ENCODE measurements at places on chromosomes 1 and 21. TPM values are rescaled to one million over a fixed set of nuclear protein-coding genes. Genes with fewer than 3 reads are reported as not detected.

DNA sequence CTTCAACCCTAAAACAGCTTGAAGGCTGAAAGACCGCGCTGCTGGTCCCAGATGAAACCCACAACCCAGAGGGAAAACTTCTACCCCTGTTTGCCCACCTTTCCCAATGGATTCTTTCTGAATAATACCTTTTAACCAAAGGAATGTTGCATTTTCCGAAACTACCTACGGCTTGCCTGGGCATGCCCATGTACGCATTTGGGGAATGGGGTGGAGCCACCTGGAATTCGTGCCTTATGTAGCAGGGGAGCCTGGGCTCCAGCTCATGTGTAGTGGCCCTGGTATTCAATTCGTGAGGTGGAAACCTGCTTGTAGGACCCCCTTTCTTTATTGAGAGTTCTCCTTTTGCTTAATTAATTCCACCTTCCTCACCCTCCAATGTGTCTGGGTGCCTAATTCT is 256.6 kb upstream of the RGS18 start:
- DNase-seq: no peak

DNA sequence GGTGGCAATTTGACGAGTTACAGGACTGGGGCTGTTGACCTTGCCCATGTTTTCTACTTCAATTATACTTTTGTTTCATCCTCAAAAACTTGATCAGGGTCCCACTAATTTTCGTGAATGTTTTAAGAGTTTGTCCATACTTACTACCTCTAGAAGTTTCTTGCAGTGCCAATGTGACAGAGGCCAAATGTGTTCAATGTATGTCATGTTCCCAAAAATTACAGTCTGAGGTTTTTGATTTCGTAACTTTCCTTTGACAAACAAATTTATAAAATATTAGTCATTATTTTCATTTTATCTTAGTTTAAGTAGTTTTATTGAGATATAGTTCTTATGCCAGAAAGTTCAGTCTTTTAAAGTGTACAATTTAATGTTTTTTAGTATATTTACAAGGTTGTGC is 15.3 kb downstream of the VPS13D start:
- DNase-seq: no peak

DNA sequence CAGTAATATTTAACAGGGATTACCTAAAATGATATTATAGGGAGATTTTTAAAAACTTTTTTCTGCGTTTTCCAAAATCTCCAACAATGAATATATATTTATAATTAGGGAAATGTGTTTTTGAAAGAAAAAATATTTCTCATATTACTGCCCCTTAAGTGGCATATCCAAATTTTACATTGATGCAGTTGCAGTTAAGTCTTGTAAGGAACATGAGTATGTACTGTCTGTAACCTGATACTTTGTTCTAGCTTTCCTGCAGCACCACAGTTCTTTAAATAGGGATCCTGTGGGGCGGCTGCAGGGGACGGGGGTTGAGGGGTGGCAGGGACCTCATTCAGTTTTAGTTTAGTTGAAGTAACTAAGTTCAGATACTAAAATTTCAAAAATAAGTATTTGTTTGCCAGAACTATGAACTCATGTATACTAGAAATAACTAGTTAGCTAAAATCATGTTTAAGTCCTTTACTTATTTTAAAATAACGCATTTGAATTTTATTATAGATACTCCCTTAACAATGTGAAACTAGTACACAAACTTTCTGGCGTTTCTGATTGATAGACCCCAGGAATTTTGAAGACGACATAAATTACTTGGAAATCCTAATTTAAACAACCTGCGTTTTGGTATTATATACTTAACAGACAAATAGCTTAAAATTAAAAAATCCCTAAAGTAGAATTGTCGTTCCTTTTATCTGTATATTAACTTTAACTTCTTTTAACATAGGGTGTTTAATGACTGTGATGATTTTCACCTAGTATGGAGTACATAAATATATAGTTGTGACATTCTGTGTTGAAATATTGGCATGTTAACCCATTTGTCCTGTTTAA is 639 bp upstream of the DNAJB4 start:
- DNase-seq: no peak

GRCh38 chr1:103107741-103108375 is 464 bp downstream of the COL11A1 start:
- no peak for DNase-seq

DNA sequence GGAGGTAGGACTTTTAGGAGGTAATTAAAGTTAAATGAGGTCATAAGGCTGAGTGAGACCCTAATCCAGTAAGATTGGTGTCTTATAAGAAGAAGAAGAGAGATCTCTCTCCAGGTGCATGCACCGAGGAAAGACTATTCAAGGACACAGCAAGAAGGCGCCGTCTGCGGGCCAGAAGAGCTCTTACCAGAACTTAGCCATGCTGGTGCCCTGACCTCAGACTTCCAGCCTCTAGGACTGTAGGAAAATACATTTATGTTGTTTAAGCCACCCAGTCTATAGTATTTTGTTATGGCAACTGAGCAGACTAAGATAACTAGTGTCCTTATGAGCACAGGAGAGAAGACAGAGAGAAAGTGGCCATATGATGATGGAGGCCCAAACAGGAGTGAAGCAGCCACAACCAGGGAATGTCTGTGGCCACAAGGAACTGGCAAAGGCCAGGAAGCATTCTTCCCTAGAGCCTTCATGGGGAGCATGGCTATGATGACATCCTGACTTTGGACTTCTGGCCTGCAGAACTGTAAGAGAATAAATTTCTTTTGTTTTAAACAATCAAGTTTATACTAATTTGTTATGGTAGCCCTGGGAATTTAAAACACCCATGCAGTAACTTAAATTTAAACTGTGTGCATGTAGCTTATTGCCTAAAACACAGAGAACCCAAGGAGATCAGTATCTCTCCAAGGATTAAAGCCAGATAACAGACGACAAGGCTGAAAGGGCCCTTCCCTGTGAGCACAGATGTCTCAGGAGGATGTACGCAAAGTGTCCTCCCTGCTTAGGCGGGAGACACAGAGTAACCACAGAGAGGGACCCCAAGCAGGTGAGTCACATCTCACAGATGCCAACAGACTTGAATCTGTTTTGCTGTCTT is 9.9 kb upstream of the CD58 start:
- DNase-seq: no peak

DNA sequence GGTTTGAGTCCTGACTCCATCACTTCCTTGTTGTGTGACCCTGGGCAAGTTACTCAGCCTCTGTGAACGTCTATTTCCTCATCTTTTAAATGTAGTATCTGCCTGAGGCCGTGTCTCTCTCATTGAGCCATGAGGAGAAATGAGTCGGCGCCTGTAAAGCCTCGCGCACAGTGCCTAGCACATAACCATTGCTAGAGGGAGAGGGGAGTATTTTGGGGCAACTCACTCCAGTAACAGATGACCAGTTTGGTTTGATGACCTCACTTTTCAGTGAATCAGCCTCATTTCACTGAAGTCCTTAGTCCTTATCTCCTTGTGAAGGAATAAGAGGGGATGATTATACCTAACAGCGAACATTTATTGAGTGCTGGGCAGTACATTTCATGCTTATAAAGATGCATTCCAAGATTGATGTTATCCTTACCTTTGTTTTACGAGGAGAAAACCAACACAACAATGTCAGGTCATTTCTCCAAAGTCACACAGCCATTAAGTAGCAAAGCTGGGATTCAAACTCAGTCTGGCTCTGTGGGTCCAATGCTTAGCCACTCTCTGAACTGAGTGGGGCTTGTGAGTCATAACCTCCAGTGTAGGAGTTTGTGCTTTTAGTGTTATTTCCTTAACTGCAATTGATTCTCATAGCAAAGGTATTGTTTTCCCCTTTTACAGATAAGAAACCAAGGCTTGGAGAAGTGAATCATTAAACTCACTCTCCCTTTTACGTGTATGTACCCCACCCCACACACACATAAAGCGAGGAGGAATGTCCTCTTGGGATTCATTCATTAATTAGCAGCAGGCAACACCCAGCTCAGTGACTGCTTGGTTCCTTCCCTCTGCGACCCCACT is 25.9 kb downstream of the KCNC4 start:
- no peak for DNase-seq

DNA sequence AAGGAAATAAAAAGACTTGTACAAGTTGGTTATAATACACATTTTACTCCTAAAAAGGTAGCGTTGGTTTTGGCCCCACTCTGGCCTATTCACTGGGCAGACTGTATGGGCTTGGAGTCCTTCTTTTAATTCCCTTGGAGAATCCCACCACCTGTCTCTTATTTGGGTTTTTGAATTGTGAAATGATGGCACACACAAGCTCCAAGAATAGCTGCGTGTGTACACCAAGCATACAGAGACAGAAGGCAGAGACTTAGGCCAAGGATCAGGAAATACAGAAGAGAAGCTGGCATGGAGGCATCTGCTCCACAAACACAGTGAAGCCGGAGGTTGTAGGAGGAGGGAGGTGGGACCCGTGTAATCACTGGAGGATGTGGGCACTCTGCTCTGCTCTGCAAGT is 29.1 kb downstream of the DDR2 start:
- DNase-seq: no peak

- no peak for DNase-seq
These were observed 91.4 kb downstream of the LYPLAL1 start for GRCh38 chr1:219265026-219265515.

DNA sequence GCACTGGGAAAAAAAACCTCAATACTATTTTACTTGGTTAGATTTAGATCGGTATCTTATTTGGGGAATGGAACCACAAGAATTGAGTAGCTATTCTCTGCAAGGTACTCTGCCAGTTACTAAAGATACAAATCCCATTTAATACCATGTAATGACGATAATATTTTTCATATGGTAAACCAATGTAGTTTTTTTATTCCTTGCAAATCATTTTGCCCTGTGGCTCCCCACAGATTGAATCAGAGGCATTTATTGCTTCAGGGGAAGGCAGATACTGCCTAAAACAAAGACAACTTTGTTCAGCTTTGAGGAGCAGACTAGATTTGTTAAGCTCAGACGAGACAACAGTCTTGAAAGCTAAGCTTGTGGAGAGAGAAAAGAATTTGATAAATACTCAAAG is 226.7 kb upstream of the RUNX1 start:
- DNase-seq: no peak

- DNase-seq: no peak
These were observed 16.4 kb downstream of the RAB4A start for GRCh38 chr1:229287267-229287666.

- no peak for DNase-seq
These were observed 766 bp downstream of the RAP1GAP start for GRCh38 chr1:21668232-21668950.

- no peak for DNase-seq
These were observed 438.5 kb downstream of the MATN1 start for GRCh38 chr1:30284728-30285475.

- DNase-seq: no peak
These were observed 81.7 kb downstream of the IER5 start for GRCh38 chr1:181170194-181170593.

GRCh38 chr1:59128784-59129227 is 168.1 kb upstream of the FGGY start:
- no peak for DNase-seq

- no peak for DNase-seq
These were observed 40.6 kb upstream of the ZBTB40 start for GRCh38 chr1:22410928-22411495.

GRCh38 chr1:85707267-85707989 is 805 bp downstream of the ZNHIT6 start:
- no peak for DNase-seq

- no peak for DNase-seq
These were observed 29.7 kb upstream of the KDM4A start for GRCh38 chr1:43619996-43620920.

GRCh38 chr1:92123868-92124267 is 43.7 kb downstream of the BTBD8 start:
- no peak for DNase-seq

DNA sequence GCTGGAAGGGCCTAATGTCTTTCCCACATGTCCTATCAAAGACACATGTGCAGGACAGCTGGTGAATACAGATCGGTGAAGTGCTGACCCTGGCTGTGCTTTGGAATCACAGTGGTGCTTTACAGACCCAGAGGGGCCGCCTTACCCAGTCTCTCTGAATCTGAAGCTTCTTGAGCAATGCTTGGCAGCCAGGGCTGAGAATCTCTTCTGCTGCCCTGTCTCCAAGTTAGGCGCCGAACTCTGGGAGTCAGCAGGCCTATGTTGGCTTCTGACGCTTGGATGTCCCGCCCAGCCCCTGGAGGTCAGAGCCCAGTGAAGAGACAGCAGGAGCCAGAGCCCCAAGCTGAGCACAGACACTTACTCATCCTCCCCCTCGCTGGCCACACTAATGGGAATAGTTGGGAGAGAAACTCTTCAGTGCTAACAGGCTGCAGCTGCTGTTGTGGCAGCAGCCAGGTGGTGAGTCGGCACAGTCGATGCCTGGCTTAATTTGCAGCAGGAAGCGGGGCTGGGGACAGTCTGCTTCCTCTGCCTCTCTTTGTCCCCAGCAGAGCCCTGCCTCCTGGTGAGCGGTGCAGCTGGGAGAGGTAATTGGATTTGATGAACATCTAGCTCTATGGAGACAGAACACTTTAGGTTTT is 68.1 kb downstream of the URB2 start:
- DNase-seq: peak; percentile 7

DNA sequence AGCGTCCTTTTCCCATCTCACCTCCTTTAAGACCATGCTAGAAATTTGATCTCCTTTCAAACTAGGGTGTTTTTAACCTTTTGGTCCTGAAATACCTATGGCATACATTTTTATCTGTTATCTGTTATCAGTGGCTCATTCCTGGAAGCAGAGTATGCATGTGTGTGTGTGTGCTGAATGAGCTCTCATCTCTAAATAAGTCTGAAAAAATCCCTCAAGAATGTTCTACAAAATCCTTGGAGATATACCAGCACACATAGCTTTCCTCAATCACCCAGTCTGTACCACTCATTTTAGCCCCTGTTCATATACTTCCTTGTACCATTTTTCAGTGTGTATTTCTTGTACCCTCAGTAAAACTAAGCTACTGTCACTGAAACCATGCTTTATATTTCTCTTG is 6.0 kb upstream of the DARS2 start:
- no peak for DNase-seq

DNA sequence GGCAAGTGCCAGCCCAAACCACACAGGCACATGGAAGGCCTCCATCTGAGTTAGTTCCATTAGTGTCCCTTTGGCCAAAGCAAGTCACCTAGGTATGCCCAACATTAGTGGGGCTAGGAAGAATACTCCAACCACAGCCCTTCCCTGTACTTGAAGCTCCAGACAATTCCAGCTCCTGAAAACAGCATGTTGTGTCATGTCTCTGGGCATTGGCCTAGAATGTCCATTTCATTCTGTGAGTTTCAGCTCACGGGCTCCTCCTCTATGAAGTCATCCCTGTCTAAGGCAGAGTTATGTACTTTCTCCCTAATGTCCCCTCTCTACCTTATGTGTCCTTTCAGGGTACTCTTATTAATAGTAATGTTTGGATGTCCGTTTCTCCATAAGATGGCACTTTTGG is 96.5 kb upstream of the SPATA6 start:
- DNase-seq: no peak

RAVER2 gene
- total RNA-seq: 18.3 TPM

TIE1 gene
- 23.7 TPM for total RNA-seq

ENAH gene
- total RNA-seq: 119 TPM

NPHS2 gene
- total RNA-seq: not detected

RNF19B gene
- 37.2 TPM for total RNA-seq

HEYL gene
- 45.6 TPM for total RNA-seq

HFM1 gene
- total RNA-seq: 1.4 TPM

COL18A1 gene
- 811 TPM for total RNA-seq
